ENCODE measurements at places on chromosomes 1 and 21.

- no peak for DNase-seq
These were observed 94.8 kb downstream of the TGFBR3 start for GRCh38 chr1:91791103-91791502.

DNA sequence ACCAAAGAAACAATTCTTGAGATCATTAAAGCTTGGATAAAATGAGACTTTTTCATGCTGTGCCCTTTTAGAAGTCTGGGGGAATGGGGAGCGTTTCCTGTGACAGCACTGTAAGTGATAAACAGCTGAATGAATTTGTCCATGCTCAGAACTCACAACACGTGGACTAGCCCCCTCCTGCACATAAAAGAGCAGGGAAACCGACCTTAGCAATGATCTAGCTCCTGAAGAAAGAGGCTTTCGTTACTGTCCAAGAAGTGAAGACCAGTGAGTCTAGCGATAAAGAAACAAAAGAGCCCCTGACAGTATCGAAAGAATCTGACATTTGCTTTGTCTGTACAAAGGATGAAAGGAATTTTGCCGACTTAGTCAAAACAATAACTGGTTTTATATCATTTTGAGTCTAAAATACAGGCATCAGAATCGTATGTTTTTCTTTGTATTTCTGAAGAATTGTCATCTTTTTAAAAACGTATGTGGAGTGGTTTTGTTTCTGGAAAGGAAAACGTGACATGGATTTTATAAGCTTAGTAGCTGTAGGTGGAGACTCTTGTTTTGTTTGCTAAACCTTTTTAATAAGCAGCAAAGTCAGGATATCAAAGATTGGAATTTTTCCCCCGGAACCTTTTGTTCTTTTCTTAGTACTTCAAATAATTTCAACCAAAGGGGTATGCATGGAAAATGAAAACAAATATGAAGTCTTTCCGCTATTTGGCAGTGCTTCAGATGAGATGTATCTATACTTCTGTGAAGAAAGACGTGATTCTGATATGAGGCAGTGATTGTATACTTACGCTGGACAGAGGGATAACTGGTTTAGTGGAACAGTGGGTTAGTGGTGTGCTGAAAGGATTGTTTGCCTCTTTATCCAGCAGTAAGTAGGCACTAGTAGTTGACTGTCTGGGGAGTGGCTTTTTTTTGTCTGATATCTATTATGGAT lies 61.0 kb downstream of the MAST2 start:
- no peak for DNase-seq

DNA sequence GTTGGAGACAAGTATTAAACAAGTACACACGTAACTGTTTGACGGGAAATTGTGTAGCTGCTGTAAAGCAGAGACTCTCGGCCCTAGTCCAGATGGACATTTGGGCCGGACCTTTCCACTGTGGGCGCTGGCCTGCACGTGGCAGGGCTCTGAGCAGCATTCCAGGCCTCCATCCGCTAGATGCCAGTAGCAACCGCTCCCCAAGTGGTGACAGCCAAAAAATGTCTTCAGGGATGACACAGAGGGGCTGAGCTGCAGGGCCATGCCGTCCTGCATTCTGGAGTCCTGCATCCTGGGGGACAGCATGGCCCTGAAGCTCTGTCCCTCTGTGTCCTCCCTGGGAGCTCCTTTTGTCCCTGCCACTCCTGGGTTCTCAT lies 24.8 kb downstream of the A3GALT2 start:
- no peak for DNase-seq

GRCh38 chr21:45001134-45002095 lies 61.6 kb downstream of the SLX9 start:
- DNase-seq: no peak

GRCh38 chr1:39333296-39333695 lies 128.8 kb downstream of the MACF1 start:
- no peak for DNase-seq

DNA sequence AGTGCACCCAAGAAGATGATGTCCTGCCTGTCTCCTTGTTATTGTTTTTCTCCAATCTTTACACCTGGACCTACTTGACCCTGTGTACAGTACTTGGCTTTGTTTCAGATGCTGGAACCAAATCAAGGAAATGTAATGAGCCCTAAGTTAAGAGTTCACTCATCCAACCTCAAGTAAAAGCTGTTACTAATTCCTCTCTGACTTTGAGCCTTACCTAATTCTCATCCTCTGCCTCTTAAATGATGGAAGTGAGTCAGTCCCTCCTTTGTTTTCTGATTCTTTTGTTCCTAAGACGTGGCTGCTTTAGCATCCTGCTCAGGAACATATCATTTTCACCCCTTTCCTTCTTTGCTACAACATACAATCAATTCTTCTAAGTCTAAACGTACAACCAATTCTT lies 15.3 kb upstream of the PLA2G4A start:
- DNase-seq: no peak

DNA sequence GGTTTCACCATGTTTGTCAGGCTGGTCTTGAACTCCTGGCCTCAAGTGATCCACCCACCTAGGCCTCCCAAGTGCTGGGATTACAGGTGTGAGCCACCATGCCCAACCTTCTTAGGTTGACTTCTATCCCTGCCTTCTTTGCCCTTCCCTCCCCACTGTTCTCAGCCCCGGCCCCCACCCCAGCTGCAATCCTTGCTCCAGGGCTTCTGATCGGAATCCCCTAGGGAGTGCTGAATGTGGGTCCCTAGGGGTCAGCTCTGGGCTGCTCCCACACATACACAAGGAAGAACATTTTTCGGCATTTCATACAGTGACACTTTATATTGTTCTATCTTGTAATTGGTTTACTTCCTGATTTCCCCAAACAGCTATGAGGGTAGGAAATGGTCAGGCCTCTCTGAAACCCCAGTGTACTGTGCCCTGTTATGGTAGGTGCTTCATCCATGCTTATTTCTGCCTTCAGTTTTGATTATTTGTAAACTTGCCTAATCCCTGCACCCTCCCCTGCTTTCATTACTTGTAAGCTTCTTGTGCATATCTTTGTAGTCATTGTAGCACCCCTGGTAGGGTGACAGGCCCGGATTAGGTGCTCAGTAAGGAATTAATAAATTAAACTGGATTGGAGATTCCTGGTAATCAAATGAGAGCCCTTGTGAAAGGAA lies 5.8 kb upstream of the SRP9 start:
- no peak for DNase-seq

DNA sequence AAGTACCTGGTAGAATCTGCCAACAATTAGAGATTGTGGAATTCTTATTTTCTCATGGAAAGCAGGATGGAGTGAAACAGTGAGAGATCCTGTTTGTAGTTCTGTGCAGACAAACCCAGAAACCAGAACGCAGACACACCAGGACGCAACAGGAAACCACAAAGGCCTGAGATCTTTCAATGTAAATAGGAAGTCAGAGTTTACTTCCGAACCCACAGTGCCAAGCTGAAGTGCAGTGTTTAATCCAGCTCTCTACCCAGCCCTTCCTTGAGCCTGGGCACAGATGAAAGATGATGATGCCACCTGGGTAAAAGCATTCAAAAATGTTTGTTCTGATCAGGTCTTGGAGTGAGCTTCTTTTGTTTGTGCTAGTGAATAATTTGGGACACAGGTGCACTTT lies 244.2 kb upstream of the HOOK1 start:
- DNase-seq: no peak

DNA sequence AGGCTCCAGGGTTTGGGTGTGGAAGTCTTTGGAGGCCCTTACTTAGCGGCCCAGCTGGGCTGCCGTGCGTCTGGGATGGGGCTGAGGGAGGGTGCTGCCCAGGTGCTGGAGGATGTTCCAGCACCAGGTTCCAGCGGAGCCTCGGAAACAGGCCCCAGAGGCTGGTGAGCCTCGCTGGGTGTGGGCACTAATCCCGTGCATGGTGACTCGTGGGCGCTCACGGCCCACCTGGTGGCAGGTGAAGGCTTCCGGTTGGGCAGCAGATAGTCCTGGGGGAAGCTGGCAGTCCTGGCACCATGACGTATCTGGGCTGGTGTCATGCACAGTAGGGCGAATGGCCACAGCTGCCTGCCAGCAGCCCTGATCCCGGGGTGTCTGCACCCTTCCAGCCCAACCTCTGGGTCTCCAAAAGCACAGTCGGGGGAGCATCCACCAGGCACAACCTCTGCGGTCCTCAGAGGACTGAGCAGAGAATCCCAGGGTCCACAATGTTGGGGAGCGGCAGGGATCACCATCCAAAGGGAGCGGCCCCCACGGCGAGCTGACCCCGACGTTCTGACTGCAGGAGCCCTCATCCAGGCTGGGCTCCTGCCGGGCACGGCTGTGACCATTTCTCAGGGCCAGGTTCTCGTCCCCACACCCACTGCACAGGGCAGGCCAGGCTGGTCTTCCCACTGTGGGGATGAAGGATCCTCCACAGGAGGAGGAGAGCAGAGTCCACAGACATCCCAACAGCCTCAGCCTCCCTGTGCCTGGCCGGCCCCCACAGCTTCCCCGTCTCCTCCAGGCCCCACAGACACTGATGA lies 25.3 kb downstream of the FTCD start:
- DNase-seq: no peak

DNA sequence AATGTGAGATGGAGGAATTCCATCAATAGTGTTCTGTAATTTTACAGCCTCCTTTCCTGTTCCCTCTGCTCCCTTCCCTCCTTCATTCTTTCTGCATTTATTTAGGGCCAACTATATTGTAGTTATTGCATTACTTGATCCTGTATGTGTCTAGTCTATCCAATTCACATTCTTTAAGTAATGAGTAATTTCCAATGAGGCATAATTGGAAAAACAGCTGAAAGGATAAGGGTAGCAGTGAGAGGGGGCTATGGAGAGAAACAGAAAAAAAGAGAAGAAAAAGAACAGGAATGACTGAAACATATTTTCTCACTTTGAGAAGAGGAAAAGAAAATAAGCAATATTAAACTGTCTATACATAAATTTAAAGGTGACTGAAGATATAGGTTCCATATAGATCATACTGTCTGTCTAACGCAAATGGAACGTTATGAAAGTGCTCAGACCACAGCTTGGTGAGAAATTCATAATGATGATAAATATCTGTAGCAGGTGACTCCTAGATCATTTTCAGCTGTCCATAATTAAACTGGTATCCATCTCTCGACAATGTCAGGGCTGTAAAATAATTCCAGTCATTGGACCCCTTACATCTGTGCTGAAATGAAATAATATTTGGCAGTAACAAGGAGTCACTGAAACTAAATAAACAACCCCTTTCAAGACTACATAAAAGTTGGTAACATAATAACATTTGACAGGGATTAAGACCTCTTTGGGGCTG lies 61.8 kb downstream of the SPAG17 start:
- DNase-seq: no peak

DNA sequence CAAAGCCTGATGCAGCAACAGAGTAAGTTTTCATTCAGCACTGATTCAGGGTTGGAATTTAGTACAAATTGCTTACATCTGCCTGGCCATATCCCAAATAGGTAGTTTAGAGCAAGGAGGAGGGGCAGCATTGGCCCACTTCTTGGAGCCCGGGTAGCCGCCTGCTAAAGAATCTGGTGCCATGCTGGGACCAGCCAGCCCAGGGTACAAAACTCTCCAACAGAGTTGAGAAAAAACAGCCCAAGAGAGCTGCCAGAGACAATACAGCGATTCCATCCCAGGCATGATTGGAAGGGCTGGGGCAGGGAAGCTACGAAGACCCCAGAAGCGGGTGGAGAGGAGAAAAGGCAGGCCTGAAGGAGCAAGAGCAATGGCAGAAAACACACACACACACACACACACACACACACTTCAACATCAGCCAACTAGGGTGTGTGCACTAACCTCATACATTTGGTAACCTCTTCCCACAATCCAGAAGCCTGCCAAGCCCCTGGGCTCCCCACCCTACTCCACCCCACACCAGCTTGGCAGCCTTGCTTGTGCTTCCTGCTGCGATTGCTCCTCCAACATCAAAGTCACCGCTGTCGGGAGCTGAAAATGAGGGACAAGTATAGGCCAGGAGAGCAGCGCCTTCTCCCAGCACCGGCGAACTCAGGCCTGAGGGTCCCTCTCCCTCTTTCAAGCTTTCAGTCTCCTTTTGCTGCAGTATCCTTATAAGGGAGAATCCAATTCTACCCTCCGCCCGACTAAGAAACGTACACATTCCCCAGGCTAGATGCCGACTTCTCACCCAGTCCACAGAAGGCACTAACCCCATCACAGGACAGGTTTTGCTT lies 1.2 kb downstream of the PIK3C2B start:
- no peak for DNase-seq

DNA sequence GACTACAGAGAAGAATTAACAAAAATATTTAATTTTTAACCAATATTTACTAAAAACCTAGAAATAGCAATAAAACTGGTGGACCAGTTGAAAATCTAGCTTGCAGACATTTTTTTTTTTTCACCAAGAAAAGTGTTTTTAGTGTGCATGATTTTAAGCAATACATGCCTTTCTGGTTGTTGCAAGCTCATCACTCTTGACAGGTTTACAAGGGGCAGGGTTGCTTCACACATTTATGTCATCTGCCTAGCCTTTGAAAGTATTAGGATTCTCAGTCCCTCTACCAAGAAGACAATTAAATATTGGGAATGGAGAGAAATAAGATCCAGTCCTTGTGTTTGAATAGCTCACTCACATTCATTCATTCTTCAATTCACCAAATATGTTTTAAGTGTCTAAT lies 53.8 kb upstream of the LYPLAL1 start:
- no peak for DNase-seq

- no peak for DNase-seq
These were observed 15.4 kb downstream of the MOV10 start for GRCh38 chr1:112689842-112690237.
